Transverse colon (tissue), 4 donors: ENCODE measurements at places on chromosomes 1 and 21. TPM values are rescaled to one million over a fixed set of nuclear protein-coding genes. Genes with fewer than 3 reads are reported as not detected.

DNA sequence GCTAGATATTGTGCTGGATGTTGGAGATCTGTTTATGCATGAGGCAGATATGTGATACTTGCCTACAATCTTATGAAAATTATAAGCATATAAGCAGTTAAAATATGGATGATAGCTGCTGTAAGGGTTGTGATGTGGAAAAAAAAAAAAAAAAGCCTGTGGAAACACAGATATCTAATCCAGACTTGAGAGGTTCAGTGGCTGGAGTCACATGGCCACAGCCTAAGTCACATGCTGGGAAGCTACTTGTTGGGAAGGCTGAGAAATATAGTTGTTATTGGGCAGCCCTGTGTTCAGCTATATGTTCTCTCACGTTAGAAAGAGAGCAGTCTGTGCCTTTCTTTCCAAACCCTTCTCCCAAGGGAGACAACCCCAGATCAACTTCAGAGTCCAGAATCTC is 15.1 kb downstream of the RAVER2 start:
- no peaks in the 10 kb centered on the region for H3K36me3 ChIP-seq
- H3K27me3 ChIP-seq: no peaks in the 10 kb centered on the region
- no peak for DNase-seq
- no peak overlapping the region for H3K27ac ChIP-seq
- H3K4me3 ChIP-seq: no peak overlapping the region

GRCh38 chr1:115809076-115809475 is 31.9 kb downstream of the NHLH2 start:
- no peak overlapping the region for H3K27ac ChIP-seq
- H3K4me1 ChIP-seq: peaks cover 17% of the 10 kb centered on the region
- DNase-seq: no peak
- H3K27me3 ChIP-seq: no peaks in the 10 kb centered on the region

GRCh38 chr1:247358920-247359319 is 27.3 kb upstream of the ZNF496 start:
- H3K36me3 ChIP-seq: no peaks in the 10 kb centered on the region
- no peaks in the 10 kb centered on the region for H3K27me3 ChIP-seq
- no peak overlapping the region for H3K4me3 ChIP-seq
- no peak overlapping the region for H3K27ac ChIP-seq

TDRD10 gene
- total RNA-seq: not detected

TMPRSS15 gene
- total RNA-seq: not detected

ACTL8 gene
- total RNA-seq: not detected

SLC35F3 gene
- total RNA-seq: not detected

DNA sequence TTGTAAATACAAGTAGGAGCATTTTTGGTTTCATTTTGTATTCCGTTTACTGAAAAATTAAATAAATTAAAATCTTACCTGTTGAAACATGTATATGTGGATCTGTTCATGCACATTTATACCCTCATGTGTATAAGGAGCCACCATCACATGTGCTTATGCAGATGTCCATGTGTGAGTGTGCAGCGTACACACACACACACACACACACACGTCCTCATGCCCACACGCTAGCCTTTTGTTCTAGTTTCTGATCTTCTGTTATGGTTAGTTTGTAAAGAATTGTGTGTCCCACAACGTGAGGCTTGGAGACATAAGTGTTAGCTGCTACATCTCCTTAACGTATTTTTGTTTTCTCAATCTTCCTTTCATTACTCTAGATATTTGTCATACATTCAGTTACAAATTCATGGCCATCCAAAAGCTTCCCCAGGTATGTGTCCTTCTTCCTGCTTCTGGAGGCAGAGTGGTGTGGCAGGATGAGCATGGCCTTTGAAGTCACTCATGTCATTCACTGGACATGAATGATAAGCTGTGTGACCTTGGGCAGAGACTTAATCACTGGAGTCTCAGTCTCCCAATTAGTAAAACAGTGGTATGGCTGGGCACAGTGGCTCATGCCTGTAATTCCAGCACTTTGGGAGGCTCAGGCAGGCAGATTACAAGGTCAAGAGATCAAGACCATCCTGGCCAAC is 54.6 kb downstream of the TENT5C start:
- no peak overlapping the region for H3K27ac ChIP-seq
- no peak for DNase-seq
- no peak overlapping the region for H3K4me3 ChIP-seq
- H3K27me3 ChIP-seq: no peaks in the 10 kb centered on the region
- peaks cover 16% of the 10 kb centered on the region for H3K4me1 ChIP-seq

OLFM3 gene
- total RNA-seq: not detected

TRIM67 gene
- not detected for total RNA-seq

KCNA2 gene
- 0.68 TPM for total RNA-seq

DNA sequence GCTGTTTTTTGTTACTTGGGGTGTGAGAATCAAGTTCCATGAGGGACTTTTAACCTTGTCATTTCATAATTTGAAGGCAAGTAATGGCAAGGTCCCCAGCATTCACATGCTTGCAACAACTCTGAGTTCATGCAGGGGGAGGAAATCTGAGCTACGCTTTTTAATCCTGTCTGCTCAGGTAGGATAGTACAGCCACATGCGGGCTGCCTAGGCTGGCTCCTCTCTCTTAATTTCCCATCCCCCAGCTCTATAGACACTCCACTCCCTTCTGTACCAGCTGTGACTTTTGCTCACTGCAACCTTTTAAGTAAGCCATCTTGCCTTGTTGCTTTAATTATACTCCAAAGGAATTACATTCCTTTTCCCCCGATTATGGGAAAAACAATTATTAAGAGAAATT is 30.1 kb downstream of the PTGFR start:
- H3K27ac ChIP-seq: no peak overlapping the region
- DNase-seq: no peak
- H3K4me1 ChIP-seq: no peaks in the 10 kb centered on the region
- no peaks in the 10 kb centered on the region for H3K27me3 ChIP-seq

DNA sequence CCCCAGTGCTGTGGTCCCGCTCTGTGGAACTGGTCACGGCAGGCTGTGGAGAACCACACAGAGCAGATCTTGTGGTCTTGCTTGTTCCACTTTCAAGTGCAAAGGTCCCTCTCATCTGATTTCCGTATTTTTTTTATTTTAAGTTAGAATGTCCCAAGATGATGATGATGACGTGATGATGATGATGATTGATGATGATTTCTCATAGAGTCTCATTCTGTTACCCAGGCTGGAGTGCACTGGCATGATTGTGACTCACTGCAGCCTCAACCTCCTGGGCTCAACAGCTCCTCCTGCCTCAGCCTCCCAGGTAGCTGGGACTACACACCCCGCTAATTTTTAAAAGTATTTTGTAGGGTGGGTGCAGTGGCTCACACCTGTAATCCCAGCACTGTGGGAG is 12.2 kb downstream of the EVA1C start:
- no peak overlapping the region for H3K4me3 ChIP-seq
- H3K27me3 ChIP-seq: no peaks in the 10 kb centered on the region
- no peaks in the 10 kb centered on the region for H3K4me1 ChIP-seq

DNA sequence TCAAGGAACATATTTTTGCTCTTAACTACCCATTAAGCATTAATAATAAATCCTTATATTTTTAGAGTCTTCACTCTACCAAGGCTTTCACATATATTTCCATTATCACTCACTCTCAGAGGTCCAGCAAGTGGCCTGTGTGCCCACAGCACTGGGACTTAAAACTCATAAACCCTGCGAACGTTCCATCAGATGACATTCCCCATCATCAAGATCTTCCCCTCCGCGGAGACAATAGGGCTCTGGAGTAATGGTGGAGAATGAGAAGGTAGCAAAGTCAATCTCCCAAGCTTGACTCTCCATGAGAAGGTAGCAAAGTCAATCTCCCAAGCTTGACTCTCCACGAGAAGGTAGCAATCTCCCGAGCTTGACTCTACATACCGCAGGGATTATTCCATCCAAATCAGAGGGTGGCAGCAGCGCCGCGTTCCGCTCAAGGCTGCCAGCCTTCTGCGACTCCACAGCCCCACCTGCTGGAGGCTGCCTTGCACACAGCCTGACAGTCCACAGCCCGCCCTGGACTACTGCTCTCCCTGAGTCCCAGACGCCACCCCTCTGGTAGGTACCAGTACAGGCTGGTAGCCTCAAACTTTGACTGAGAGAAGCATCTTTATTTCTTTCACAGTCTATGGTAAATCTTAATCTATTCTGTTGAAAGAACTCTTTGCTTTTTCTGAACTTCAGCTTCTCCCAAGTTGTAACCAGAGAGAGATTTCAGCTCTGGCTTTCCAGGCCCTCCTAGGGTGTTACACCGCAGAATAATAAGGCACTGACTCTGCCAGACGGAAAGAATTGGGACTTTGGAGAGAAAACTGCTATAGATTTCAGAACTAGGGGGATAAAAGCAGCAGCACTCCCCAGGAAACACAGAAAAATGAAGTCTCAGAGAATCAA is 26.4 kb upstream of the CTTNBP2NL start:
- no peaks in the 10 kb centered on the region for H3K36me3 ChIP-seq
- H3K27me3 ChIP-seq: peaks cover 18% of the 10 kb centered on the region

LAMB3 gene
- 147 TPM for total RNA-seq

DNA sequence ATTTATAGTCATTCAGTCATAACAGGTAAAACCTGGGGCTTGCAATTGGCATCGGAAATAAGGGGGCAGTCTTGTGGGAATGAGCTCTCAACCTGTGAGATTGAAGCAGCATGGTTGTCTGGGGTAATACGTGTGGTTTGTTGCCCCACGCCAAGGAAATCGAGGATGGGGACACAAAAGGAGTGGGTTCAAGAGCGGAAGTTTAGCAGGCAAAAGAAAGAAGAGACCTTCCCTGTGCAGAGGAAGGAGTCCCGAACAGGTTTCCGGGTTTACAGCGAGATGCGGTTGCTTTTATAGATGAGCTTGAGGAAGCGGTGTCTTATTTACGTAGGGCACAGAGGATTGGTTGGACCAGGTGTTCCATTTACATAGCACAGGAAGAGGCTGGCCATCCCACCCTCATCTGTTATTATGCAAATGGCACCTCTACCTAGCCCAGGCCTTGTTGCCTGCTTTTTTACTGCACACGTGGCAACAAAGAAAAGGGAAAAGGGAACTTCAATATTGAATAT is 37.3 kb downstream of the IFNAR1 start:
- peaks cover 38% of the 10 kb centered on the region for H3K4me1 ChIP-seq
- peak; percentile 56 for DNase-seq
- H3K27me3 ChIP-seq: no peaks in the 10 kb centered on the region
- no peaks in the 10 kb centered on the region for H3K36me3 ChIP-seq
- H3K27ac ChIP-seq: peak overlapping the region; percentile 69

- H3K27me3 ChIP-seq: no peaks in the 10 kb centered on the region
- no peaks in the 10 kb centered on the region for H3K36me3 ChIP-seq
- H3K4me3 ChIP-seq: no peak overlapping the region
- no peak for DNase-seq
These were observed 25.3 kb upstream of the ATP1A1 start for GRCh38 chr1:116347696-116348095.

DNA sequence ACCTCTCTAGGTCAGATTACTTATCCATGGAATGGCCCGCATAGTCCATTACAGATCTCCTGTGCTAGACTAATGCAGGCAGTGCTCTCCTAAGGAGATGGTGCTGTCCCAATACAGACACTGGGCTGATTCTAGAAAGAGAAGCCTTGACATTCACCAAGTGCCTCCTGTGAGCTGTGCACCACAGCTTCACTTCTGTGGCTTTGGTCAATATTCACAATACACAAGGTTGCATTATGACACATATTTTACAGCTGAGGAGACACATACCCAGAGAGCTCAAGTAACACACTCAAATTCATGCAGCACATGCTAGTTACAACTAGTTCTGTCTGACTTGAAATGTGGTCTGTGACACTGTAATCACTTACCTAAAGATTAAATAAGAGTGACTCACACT is 59.4 kb upstream of the LRRC8B start:
- H3K4me3 ChIP-seq: no peak overlapping the region
- H3K36me3 ChIP-seq: no peaks in the 10 kb centered on the region
- H3K27ac ChIP-seq: no peak overlapping the region
- DNase-seq: no peak

DNA sequence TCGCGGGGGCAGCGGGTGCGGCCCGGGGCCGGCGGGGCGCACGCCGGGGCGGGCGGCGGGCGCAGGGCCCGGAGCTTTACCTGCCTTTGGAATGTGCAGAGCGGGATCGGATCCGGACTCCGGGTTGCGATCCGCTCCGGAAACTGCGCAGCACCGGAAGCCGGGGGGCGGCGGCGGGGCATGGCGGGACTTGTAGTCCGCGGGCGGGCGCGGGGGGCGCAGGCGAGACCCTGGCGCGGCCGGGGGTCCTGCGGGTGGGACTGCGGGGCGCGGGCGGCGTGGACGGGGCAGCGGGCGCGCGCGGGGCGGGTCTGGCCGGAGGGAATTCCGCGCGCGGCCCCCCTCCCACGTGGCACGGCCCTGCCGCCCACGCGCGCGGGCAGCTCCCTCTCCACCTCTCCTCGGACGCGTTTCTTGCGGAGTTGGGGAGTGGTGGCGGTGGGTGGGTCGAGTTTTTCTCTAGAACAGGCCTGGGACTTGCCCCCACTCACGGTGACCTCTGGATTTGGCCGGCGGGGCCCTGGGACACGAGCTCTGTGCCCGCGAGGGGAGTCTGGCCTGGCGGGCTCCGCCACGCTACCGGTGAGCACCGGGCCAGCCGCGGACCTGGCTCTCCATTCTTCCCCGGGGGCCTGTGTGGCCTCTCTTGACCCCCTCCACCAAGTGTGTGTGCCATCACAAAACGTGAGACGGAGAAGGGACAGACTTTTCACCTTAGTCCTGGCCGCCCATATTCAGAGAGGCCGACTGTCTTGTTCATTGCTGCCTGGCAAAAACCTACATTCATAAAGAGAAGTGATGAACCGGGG is at the start of gene PRDM15:
Gene PRDM15 (minus strand): TSS at position 155 of the 809 bp plus-strand sequence. CDS start 18,981 bp downstream, outside the sequence.
- H3K4me3 ChIP-seq: peak within 1 kb of the TSS; percentile 57
- peak within 1 kb of the TSS; percentile 84 for H3K27ac ChIP-seq
- H3K27me3 ChIP-seq: no peaks in the 10 kb centered on the region
- DNase-seq: peak; percentile 87
- H3K36me3 ChIP-seq: no peaks in the 10 kb centered on the region

DNA sequence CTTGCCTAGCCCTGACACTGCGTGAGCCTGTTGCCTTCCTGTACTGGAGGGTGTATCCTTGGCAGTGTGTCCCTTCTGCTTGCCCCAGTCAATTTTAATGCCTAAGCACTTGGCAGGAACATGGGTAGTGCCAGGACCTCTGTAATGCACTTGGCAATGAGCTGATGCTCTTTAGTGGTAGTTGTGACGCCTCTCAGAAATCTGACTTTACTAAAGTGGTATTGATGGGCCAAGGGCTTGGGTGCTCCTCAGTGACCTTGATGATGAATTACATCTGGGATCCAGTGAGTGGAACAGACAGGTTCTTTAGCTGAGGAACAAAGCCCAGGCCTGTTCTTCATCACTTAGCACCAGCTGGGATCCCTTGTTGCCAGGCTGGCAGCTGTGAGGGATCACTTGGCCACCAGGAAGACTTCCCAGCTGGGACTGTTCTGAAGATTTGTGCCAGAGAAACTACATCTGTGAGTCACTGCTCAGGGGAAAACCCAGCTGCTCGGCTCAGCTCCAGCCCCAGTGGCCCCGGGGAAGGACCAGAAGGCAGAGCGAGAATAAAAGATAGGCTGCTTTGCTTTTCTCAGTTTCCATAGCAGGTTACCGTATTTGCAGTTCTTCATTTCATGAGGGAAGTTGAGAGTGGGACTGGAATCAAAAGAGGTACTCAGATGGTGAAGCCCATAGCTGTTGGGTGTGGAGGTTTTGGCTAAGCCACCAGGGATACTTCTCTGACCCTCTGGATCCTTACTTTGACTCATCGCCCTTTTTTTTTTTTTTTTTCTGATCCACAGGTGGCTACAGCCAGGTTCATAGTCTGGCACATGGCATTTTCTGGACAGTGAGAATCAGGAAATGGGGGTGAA is 28.5 kb upstream of the KCNA2 start:
- H3K4me3 ChIP-seq: no peak overlapping the region
- H3K36me3 ChIP-seq: no peaks in the 10 kb centered on the region
- peaks cover 16% of the 10 kb centered on the region for H3K4me1 ChIP-seq
- peak overlapping the region; percentile 74 for H3K27ac ChIP-seq
- peak; percentile 78 for DNase-seq
- peaks cover 13% of the 10 kb centered on the region for H3K27me3 ChIP-seq
